ENCODE measurements at places on chromosomes 5 and 9. TPM values are rescaled to one million over a fixed set of nuclear protein-coding genes. Genes with fewer than 3 reads are reported as not detected.

The TSSK1B gene
- 0.12 TPM for total RNA-seq

DNA sequence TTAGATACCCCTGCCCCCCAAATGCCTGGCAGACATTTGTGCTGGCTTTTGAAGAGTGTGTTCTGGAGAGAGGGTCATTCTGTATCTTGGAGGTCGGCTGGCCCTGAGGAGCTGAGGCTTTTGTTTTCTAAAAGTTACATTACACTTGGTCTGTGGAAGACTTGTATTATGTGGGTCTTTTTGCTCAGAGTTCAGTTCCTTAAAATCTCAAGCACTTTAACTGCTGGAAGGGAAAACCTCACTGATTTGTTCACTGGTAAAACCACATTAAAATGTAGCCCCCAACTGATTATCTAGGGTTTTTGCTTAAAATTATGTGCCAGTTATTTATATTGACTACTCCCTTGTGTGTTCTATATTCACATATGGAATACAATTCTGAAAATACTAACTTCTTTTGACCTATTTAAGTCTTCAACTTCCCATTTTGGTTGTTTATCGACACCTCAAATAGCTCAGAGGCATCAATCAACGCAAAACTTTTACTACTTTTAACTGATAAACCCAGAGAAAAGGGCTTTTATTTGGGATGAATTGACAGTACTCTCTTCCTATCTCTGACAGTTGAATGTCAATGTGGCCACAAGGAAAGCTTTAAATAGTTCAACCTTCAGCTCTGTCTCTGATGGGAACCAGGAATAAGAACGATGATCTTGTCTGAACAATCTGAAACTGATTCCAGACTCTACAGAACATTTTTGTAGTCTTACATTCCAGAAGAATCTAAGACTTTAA, 54.0 kb upstream of the MAP3K1 start:
- no peak for DNase-seq

DNA sequence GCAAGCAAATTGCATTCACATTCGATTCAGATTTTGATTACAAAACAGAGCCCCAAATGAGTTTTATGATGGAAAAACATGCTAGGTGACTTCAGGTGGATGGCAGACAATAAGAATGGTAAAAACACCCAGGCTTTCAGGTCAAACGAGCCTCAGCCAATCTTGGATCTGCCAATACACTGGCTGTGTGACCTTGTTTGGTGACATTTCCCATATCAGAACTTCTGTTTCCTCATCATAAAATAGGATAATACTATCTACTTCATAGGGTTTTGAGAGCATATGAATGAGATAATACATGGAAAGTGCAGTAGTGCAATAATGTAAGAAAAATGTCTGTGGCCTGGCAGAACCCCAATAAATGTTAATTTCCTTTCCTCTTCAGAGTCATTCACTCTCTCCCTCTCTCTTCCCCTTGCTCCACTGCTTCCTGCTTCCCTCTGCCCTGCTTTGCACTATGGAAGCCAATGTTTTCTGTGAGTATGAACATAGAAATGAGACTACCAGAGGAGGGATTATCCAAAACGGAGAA, 54.7 kb downstream of the SH3RF2 start:
- DNase-seq, result no peak

DNA sequence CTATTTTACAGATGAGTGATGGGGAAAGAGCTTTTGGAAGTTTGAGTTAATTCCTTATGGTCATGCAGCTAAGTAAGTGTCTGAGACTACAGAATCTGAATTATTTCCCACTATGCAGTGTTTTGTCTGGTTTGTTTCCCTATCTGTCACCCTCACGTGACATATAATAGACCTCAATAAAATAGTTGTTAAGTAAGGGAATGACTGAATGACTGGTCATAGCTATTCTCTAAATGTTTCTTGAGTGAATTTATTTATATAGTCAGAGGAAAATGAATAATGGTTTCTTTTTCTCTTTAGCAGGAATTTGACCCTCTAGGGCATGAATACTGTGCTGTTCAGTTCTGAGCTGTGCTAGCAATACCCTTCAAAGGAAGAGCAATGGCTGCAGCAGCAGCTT, 10.3 kb downstream of the TRIM32 start:
- DNase-seq, result no peak

The RNF44 gene
- total RNA-seq, result 85.8 TPM

- DNase-seq, result no peak
Measured at GRCh38 chr9:26292943-26293342, 599.7 kb downstream of the CAAP1 start.

DNA sequence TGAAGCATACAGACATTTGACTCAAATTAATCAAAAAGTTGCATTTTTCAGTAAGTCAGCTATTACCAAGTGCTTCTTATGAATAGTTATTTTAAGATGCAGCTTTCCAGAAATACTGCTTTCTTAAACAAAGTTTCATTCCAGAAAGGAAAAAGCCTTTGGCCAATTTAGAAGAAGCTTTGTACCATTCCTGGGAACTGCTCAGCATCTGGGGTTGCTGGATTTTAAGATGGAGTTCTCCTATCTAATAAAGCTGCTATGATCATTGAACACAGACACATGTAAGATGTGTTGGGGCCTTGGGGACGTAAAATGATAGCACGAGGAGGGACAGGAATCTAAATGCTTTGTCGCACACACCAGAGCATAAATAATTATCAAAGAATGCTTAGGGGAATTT, 130.8 kb downstream of the SEMA5A start:
- no peak for DNase-seq

The POU5F2 gene
- 0.29 TPM for total RNA-seq

The FOXD4L5 gene
- not detected for total RNA-seq

- DNase-seq, result no peak
Measured at GRCh38 chr9:133935328-133936005, 56.7 kb downstream of the VAV2 start.

The FBXO10 gene
- total RNA-seq, result 10.5 TPM

DNA sequence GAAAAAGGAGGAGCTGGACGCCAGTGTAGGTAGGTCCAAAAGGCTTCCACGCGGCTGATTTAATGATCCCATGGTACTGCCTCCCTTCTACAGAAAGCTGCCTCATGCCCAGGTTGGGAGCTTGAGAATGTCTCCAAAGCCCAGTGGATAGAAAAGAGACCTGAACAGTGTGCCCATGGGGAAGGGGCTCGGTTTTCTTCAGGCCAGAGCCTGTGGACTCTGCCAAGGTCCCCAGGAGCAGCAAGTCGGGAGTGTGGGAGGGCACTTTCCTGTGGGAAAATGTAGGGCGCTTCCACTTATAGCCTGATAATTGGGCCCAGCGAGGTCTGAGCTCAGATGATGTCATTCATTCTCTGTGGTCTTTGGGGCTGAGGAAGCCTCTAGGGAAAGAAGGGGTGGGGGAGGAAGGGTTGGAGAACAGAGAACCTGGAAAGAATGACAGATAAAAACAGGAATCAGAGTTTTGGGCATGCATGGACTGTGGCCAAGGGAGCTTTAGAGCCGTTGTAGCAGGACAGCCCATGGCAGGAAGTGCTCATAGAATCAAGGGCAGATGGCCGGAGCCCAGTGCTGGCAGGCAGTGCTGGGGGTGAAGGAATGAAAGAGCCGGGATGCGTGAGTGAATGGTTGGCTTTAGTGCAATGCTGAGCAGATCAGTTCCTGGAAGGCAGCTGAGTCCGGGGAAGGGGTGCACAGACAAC, 42.5 kb upstream of the SH3PXD2B start:
- DNase-seq, result peak; percentile 56

The LRRC26 gene
- 0.77 TPM for total RNA-seq

The MSMP gene
- total RNA-seq, result not detected

- no peak for DNase-seq
Measured at GRCh38 chr9:85610074-85610860, 131.5 kb downstream of the AGTPBP1 start.

The UQCRQ gene
- 544 TPM for total RNA-seq

The CSF2 gene
- total RNA-seq, result not detected

- DNase-seq, result no peak
Measured at GRCh38 chr5:178688551-178688950, 41.9 kb downstream of the ZNF354A start.

DNA sequence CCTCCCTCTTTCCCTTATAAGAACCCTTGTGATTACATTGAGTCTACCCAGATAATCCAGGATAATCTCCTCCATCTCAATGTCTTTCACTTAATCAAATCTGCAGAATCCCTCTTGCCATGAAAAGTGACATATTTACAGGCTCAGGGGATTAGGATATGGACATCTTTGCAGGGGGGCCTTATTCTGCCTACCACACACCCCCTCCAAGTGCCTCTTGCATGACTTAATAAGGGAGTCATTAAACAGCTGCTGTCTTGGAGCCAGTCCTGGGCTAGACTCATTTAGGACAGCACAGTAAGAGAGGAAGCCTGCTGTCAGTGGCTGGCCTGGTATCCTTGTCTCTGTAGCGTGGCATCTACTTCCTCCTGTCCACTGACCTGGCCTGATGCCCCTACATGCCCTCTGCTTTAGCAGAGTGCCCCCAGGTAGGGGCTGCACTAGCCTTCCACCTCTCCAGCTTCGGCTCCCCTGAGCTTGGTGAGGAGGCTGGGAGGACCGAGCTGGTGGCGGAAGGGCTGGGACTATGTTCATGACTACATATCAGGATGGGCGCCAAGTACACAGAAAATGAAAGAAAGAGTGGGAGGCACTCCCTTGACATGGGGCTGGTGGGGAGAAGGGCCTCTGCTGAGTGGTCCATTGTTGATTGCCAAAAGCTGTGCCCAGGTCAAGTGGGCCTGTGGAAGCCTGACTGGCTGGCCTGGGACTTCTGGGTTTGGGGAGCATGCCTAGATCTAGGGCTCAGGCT, 17.2 kb downstream of the ENHO start:
- DNase-seq, result no peak

DNA sequence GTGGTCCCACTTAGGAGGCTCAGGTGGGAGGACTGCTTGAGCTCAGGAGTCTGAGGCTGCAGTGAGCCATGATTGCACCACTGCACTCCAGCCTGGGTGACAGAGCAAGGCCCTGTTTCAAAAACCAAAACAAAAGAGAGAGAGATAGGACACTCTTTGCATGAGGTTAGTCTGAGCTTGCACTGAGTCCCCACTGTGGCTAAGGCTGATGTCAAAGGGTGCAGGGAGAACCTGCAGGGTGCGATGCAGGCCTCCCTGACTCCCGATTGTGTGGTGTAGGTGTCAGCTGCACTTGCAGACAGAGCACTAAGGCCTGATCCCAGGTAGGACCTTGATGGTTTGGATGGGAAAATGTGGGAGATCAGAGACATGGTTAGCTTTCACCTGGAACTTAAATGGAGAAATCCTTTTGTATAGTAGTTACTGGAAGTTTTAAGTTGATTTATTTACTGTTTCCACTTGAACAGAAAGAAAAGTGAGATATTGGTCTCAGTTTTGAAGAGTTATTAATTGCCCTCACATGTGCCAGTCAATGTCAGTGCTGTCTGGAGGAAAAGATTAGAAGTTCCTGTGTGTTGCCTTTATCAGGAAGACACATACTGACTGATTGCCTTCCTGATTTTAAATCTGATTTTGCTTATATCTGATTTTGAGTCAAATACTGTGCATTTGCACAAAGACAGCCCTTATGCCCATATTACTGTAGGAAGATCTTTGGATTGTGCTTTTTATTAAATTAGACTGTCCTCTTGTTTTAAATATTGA, 260.0 kb downstream of the MAST4 start:
- DNase-seq, result no peak

DNA sequence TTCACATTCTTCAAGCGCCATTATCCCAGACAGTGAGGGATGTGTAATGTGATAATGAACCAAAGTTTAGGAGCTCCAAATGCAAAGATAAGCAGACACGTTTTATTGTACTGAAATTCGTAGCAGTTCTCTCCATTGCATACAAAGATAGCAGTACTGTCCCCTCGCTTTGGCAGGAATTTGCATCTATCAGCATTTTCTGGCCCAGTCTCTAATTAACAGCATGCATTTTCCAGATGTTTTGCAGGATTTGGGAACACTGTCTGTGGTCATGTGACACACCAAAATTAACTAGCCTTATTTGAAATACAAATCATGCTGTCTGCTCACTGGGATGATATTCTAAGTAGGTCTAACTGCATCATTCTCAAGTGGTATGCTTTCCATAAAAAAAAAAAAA, 235.9 kb upstream of the TRPM3 start:
- no peak for DNase-seq

DNA sequence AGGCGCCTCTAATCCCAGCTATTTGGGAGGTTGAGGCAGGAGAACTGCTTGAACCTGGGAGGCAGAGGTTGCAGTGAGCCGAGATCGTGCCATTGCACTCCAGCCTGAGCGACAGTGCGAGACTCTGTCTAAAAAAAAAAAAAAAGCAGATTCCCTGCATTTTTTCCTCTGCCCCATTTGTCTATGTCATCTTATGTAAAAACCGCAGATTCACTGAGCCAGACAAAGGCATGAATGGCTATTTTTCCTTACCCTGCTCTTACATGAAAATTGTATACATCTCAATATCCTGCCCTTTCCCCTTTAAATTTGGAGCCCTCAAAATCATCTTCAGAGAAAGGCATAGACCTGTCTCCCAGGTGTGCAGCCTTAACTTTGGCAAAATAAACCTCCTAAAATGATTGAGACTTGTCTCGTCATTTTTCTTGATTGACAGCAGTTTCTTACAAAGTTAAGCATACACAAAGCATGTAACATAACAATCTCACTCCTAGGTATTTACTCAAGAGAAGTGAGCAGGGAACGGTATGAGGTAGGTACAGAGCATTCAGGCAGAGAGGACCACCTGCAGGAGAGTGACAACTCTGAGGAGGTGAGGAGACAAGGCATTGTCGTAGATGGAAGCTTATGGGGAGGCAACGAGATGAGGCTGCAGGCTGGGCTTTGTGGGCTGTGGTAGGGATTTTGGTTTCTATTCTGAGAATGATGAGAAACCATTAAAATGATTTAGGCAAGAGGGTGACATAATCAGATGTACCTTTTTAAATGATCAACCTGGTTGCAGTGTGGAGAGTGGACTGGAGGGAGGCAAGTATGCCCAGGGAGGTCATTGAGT, 65.7 kb upstream of the IL6ST start:
- no peak for DNase-seq

GRCh38 chr9:5863092-5863746, 27.5 kb upstream of the MLANA start:
- DNase-seq, result no peak

GRCh38 chr5:115381911-115382662, 85.6 kb upstream of the CCDC112 start:
- no peak for DNase-seq

GRCh38 chr5:60141119-60141518, 247.6 kb upstream of the PDE4D start:
- DNase-seq, result no peak

DNA sequence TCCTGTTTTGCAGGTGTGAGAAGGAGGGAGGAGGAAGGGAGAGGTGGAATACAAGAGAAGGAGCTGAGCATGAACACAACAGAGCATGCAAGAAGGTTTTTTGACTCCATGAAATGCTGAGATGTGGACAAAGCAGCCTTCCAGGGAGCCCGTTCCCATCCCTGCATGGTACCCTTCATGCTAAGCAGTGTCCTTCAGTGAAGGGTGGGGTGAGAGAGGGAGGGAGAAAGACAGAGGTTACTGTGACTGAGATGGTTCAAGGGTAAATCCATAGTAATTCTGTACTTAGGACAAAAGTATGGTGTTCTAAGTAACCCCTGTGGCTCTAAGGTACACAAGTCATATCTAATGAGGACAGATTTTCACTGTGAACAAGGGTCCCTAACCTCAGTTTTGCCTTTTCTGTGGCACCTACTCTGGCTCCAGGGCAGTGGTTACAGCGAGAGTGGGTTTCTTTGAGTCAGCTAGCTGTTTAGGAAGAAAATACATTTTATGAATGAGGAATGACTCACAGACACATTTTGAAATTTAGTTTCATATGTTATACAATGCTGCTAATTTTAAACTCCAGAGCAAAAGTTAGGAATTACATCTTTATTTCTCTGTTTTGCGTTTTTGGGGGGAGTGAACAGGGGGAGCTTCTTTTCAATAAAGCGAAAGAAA, 184.9 kb upstream of the SLC12A2 start:
- DNase-seq, result no peak

The FBP2 gene
- total RNA-seq, result not detected
